Lower lobe of right lung (tissue), 2 donors: ENCODE measurements at places on chromosomes 7 and 10. TPM values are rescaled to one million over a fixed set of nuclear protein-coding genes. Genes with fewer than 3 reads are reported as not detected.

Gene TEX36
- not detected for total RNA-seq

Gene WDR86
- total RNA-seq, result 4.4 TPM

Gene OR2A42
- total RNA-seq, result not detected

Gene PPP1R3A
- total RNA-seq, result 0.24 TPM

Gene CALD1
- 140 TPM for total RNA-seq

DNA sequence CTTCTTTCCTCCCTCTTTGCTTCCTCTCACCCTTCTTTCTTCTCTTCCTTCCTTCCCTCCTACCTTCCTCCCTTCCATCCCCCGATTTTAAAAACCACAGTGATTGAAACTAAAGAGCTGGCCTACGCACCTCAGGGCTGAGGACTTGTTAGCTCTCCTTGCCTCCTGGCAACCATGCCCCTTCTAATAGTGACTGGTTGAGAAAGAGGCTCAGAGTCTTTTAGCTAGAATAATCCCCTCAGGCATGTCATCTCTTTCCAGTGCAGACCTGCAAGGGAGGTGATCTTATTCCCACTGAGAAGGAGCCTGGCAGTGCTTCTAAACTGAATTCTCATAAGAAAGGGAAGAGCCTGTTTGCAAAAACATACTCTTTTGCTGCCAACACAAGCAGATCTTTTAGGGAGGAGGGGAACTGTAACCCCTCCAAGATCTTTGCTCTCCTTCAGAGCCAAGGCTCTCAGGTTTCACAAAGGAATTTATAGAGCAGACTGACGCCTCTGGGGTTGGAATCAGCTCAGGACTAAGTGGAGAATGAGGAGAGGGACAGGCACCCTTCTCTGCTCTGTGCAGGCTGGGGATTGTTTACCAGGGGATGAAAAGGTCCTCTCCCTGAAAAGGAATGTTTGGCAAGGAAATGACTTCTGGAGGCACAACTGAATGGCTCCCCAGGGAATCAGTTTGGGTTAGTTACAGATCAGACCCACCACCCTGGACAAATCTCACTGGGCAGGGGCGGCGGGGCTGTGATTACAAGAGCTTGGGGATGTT, 9.4 kb upstream of the ANKRD1 start:
- H3K36me3 ChIP-seq, result no peaks in the 10 kb centered on the region
- peak overlapping the region; percentile 80 for H3K27ac ChIP-seq
- no peak overlapping the region for H3K4me3 ChIP-seq

- no peaks in the 10 kb centered on the region for H3K4me1 ChIP-seq
- H3K4me3 ChIP-seq, result peak overlapping the region; percentile 47
- DNase-seq, result no peak
Observed at GRCh38 chr7:76282344-76283253, 19.9 kb upstream of the HSPB1 start.

DNA sequence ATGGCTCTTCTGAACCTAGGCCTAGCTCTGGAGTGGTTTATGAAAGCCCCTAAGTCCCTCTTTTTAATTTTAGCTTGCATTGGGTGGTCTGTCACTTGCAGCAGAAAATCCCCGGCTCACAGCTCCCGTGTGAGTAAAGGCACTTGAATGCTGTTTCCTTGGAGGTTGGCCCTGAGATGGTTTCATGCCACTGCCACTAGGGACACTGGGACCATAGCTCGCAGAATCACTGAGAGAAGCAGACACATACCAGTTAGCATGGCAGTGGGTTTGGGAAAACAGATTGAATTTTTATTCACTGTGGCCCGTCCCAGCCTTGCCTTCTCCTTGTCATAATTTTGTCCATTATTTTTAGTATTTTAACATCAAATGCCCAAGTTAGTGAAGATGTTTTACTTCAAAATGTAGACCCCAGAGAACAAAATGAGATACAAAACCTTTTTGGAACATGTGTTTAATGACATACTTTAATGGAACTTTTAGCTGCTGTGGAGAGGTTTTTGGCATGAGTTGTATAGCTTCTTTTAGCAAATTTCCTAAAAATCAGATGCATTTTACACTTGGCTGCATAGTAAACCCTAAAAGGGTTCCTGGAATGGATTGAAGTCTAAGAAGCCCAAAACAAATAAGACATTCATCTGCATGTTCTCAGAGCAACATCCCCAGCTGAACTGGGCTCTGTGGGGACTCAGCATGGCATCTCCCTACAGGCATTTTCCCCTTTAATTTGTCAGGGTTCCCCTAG, 259.7 kb upstream of the PITRM1 start:
- DNase-seq, result no peak
- no peak overlapping the region for H3K4me3 ChIP-seq
- H3K27ac ChIP-seq, result no peak overlapping the region
- H3K36me3 ChIP-seq, result no peaks in the 10 kb centered on the region

DNA sequence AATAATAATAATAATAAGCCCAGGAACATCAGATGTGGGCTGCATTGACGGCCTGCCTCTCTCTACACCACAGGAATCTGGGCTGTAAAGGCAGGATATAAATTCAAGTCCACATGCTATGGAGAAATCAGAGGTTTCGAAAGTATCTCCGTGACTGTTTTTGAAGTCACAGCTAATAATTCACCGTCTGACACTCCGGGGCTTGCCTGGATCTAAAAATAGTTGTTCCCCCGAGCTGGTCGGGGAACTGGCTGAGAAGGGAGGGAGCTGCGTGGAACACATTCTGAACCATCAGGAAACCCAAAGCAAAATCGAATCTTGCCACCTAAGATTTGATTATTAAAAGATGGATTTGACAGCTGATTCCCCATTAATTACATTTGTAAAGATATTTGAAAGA, 35.4 kb downstream of the KLF6 start:
- DNase-seq, result no peak
- peak overlapping the region; percentile 37 for H3K4me3 ChIP-seq
- H3K36me3 ChIP-seq, result no peaks in the 10 kb centered on the region
- peaks cover 40% of the 10 kb centered on the region for H3K4me1 ChIP-seq

GRCh38 chr10:110923856-110924493, 4.6 kb downstream of the SHOC2 start:
- no peak overlapping the region for H3K27ac ChIP-seq
- no peak overlapping the region for H3K4me3 ChIP-seq
- H3K36me3 ChIP-seq, result no peaks in the 10 kb centered on the region
- no peaks in the 10 kb centered on the region for H3K27me3 ChIP-seq

- no peak for DNase-seq
- peaks cover 12% of the 10 kb centered on the region for H3K4me1 ChIP-seq
- no peak overlapping the region for H3K27ac ChIP-seq
Observed at GRCh38 chr10:86651021-86651471, 3.3 kb upstream of the OPN4 start.

- no peak overlapping the region for H3K27ac ChIP-seq
- no peaks in the 10 kb centered on the region for H3K4me1 ChIP-seq
- no peaks in the 10 kb centered on the region for H3K36me3 ChIP-seq
- no peaks in the 10 kb centered on the region for H3K27me3 ChIP-seq
- DNase-seq, result no peak
- no peak overlapping the region for H3K4me3 ChIP-seq
Observed at GRCh38 chr7:26918241-26918640, 53.9 kb upstream of the SKAP2 start.

DNA sequence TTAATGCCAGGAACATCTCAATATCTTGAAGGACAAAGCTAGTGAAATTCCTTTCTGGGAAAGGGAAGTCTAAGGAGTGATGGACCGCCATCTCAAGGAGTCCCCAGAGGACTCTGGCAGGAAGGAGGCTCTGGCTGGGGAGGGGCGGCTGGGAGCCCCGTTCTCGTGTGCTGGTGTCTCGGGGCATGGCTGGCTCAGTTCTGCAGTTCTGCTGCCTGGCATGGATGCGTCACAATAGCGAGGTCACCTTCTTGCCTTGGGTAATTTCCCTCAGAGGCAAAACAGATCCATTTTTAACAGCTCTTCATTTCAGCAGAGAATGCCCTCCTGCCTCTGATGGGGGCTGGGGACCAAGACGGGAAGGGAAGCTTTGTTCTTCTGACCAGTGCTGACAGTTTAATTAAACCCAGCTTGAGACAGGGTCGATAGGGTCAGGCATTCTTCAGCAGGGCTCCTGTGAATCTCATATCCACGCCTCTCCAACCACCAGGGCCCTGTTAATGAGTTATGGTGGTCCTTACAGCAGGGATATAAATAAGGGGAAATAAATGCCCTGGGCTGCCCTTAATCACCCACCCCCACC, 35.7 kb downstream of the SLIT1 start:
- no peaks in the 10 kb centered on the region for H3K4me1 ChIP-seq
- H3K4me3 ChIP-seq, result no peak overlapping the region
- no peak overlapping the region for H3K27ac ChIP-seq
- no peaks in the 10 kb centered on the region for H3K36me3 ChIP-seq

- H3K4me3 ChIP-seq, result no peak overlapping the region
- DNase-seq, result no peak
- no peak overlapping the region for H3K27ac ChIP-seq
- peaks cover 5% of the 10 kb centered on the region for H3K4me1 ChIP-seq
- H3K27me3 ChIP-seq, result no peaks in the 10 kb centered on the region
- no peaks in the 10 kb centered on the region for H3K36me3 ChIP-seq
Observed at GRCh38 chr7:156773966-156774365, 119.0 kb downstream of the LMBR1 start.

DNA sequence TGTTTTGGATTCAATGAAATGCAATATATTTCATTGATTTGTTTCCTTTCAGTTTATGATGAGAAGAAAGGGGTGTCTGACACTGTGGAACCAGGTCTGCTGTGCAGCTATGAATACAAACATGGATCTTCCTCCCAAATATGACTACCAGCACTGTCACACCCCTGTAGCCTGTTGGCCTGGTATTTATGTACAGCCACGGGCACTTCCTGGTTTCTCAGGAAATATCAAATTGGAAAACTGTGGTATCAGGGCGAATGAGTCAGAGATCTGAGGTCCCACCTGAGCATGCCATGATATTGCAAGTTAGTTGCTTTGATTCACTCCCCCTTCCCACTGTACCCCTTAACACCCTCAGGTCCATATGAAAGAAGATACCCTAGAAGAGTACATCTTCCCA, 87.8 kb downstream of the DNMBP start:
- no peak for DNase-seq
- H3K27ac ChIP-seq, result no peak overlapping the region
- peaks cover 24% of the 10 kb centered on the region for H3K4me1 ChIP-seq

DNA sequence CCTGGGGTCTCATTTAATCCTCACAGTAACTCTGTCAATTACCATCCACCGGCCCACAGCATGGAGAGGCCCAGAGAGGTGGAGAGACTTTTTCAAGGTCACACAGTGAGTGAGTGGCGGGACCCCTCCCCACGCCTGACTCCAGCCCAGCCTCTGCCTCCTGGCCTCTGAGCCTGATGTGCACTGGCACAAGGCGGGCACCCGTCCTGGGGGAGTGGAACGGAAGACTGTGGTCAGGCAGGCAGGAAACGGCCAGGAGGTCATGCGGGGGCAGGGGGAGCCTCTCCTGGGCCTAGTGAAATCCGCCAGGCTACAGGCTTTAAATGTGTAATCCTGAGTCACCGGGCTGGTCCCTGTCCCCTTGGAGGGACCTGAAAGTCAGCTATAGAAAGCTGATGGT, 32.2 kb downstream of the ZCCHC24 start:
- no peaks in the 10 kb centered on the region for H3K27me3 ChIP-seq
- H3K36me3 ChIP-seq, result peaks cover 9% of the 10 kb centered on the region
- peak; percentile 66 for DNase-seq
- no peak overlapping the region for H3K4me3 ChIP-seq
- no peak overlapping the region for H3K27ac ChIP-seq
- peaks cover 83% of the 10 kb centered on the region for H3K4me1 ChIP-seq

DNA sequence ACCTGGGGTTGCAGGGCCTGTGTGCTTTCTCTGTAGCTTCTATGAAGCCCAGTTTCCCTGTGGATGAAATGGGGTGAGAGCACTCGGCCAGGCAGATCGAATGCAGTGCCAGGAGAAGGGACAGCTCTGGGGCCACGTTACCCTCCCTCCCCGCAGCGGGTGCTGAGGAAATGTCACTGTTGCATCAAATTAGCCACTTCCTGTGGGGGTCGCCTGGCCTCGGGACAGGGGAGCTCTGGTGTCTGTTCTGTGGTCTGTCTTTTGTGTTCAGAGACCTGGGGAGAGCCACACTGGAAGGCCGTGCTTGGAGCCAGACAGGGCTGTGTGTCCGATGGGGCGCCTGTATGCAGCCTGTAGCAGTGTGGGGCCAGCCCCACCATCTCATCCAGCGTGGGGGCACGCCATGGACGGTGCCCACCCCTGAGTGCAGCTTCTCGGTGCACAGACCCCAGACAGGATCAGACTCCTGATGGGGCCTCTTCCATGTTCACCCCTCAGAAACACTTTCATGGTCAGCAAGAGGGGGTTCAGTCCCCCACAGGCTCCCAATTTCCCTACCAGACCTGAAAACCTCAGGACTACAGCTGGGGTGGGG, 13.6 kb downstream of the TTYH3 start:
- DNase-seq, result no peak
- peak overlapping the region; percentile 24 for H3K27ac ChIP-seq
- no peaks in the 10 kb centered on the region for H3K27me3 ChIP-seq
- H3K4me1 ChIP-seq, result peaks cover 48% of the 10 kb centered on the region
- H3K4me3 ChIP-seq, result no peak overlapping the region
- peaks cover 31% of the 10 kb centered on the region for H3K36me3 ChIP-seq

GRCh38 chr7:157932498-157933218, 595.9 kb downstream of the DNAJB6 start:
- no peak overlapping the region for H3K4me3 ChIP-seq
- no peaks in the 10 kb centered on the region for H3K4me1 ChIP-seq
- H3K27ac ChIP-seq, result no peak overlapping the region

DNA sequence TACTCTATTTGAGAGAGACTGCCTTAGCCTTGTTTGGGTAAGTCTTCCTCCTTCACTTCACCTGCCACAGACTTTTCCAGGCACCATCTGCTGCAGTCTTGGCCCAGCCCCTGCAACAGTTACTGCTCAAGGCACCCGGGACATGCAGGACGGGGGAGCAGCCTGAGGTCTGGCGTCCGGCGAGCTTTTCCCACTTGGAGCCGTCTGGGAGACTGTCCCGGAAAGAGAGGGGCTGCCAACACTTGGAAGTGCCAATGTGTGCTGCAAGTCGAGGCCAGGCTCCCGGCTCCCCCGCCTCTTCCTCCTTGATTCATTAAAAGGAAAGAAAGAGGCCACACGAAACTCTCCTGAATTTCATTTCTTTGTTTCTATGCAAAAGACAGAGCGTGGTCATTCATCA, 13.7 kb downstream of the HTRA1 start:
- H3K36me3 ChIP-seq, result no peaks in the 10 kb centered on the region
- no peak overlapping the region for H3K27ac ChIP-seq
- no peak for DNase-seq
- no peak overlapping the region for H3K4me3 ChIP-seq
- peaks cover 28% of the 10 kb centered on the region for H3K4me1 ChIP-seq

- no peak for DNase-seq
- no peak overlapping the region for H3K4me3 ChIP-seq
- peaks cover 10% of the 10 kb centered on the region for H3K4me1 ChIP-seq
Observed at GRCh38 chr10:72109636-72110157, 21.3 kb upstream of the SPOCK2 start.

DNA sequence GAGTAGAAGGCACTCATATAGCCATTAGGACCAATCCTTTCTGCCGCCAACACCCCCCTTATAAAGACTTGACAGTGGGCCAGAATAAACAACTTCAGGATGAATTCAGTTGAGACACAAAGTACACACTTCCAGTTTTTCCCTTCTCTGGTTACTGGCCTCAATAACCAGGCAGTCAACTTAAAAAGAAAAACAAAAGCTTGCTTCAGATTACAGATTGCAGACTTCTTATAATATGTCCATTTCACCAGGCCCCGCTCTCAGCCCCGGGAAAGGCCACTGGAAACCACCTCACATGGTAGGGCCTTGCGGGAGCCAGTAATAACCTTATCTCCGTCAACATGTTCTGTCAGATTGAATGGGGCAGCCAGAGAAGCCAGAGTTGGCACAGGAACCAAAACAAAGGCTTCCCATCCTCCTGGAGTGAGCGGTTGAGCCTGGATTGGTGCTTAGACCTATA, 108.8 kb downstream of the EGFR start:
- DNase-seq, result no peak
- H3K27me3 ChIP-seq, result no peaks in the 10 kb centered on the region
- peak overlapping the region; percentile 69 for H3K27ac ChIP-seq
- H3K36me3 ChIP-seq, result no peaks in the 10 kb centered on the region
- H3K4me3 ChIP-seq, result no peak overlapping the region
- H3K4me1 ChIP-seq, result peaks cover 77% of the 10 kb centered on the region
